Left renal pelvis (tissue), 4 donors: ENCODE measurements at places on chromosomes 13 and 19. TPM values are rescaled to one million over a fixed set of nuclear protein-coding genes. Genes with fewer than 3 reads are reported as not detected.

ZFP82 gene
- polyA plus RNA-seq: 15.0 TPM

DAND5 gene
- 0.08 TPM for polyA plus RNA-seq

ZNF724 gene
- polyA plus RNA-seq: 5.0 TPM

SHD gene
- 2.6 TPM for polyA plus RNA-seq

METTL21C gene
- 0.85 TPM for polyA plus RNA-seq

CLPTM1 gene
- 90.2 TPM for polyA plus RNA-seq

B3GNT8 gene
- 3.7 TPM for polyA plus RNA-seq

F7 gene
- 1.3 TPM for polyA plus RNA-seq

YJEFN3 gene
- 4.9 TPM for polyA plus RNA-seq

CALR gene
- 942 TPM for polyA plus RNA-seq

BORA gene
- polyA plus RNA-seq: 9.6 TPM

KLF5 gene
- polyA plus RNA-seq: 37.2 TPM

URAD gene
- polyA plus RNA-seq: not detected

GNG8 gene
- 3.1 TPM for polyA plus RNA-seq

MISP gene
- 6.9 TPM for polyA plus RNA-seq

CRB3 gene
- 39.8 TPM for polyA plus RNA-seq

IGLON5 gene
- polyA plus RNA-seq: 2.8 TPM

TEX26 gene
- 0.81 TPM for polyA plus RNA-seq

SIAH3 gene
- 2.8 TPM for polyA plus RNA-seq

DCUN1D2 gene
- polyA plus RNA-seq: 17.8 TPM

PRR20A gene
- polyA plus RNA-seq: not detected

ATP4B gene
- polyA plus RNA-seq: 0.40 TPM

RFPL4AL1 gene
- 0.17 TPM for polyA plus RNA-seq

CDX2 gene
- polyA plus RNA-seq: not detected

KLHL1 gene
- polyA plus RNA-seq: 1.0 TPM

ZIC2 gene
- polyA plus RNA-seq: 0.05 TPM

NCR1 gene
- not detected for polyA plus RNA-seq

SERPINE3 gene
- polyA plus RNA-seq: 0.79 TPM

MISP3 gene
- polyA plus RNA-seq: 1.3 TPM

F2RL3 gene
- polyA plus RNA-seq: 0.59 TPM

FGF22 gene
- 0.19 TPM for polyA plus RNA-seq

CDADC1 gene
- polyA plus RNA-seq: 14.9 TPM

REXO1 gene
- polyA plus RNA-seq: 22.3 TPM

HIPK4 gene
- polyA plus RNA-seq: 0.11 TPM

IGFL1 gene
- polyA plus RNA-seq: not detected

DCAF15 gene
- polyA plus RNA-seq: 26.1 TPM

ZMYM5 gene
- 18.6 TPM for polyA plus RNA-seq

FFAR2 gene
- polyA plus RNA-seq: 0.73 TPM

ANKRD24 gene
- 1.1 TPM for polyA plus RNA-seq

ITGBL1 gene
- polyA plus RNA-seq: 0.73 TPM

RASGRP4 gene
- polyA plus RNA-seq: 0.82 TPM

LGI4 gene
- 3.4 TPM for polyA plus RNA-seq

CYP4F11 gene
- not detected for polyA plus RNA-seq

SIGLEC12 gene
- polyA plus RNA-seq: 0.14 TPM
